ENCODE measurements at places on chromosomes 11 and 22. TPM values are rescaled to one million over a fixed set of nuclear protein-coding genes. Genes with fewer than 3 reads are reported as not detected.

DNA sequence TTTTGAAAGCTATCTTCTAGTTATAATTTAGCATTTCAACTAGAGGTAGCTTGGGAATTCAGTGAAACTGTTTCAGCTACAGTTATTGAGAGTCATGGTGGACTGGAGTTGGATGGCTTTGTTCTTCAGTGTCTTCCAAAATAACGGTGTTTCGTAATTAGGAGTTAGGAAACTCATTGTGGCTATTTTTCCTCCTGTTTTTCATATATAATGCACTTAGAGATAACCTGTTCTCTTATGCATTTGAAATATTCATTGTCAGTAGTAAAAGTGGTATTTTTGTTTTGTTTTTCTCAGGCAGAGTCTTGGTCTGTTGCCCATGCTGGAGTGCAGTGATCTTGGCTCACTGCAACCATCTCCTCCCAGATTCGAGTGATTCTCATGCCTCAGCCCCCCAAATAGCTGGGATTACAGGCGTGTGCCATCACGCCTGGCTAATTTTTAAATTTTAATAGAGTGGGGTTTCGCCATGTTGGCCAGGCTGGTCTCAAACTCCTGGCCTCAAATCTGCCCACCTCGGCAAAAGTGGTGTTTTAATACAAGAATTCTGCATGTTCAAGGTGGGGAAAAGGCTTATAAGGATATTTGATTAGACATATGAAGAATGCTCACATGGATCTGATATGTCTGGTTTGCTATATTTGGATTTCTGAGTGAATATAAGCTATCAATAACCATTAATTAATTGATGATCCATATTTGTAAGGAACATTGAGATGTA lies 12.7 kb downstream of the PDHX start:
- no peak for DNase-seq

OAF gene
- 10.5 TPM for total RNA-seq

GRCh38 chr22:26409719-26410335 lies 19.2 kb upstream of the ASPHD2 start:
- DNase-seq: no peak

DNA sequence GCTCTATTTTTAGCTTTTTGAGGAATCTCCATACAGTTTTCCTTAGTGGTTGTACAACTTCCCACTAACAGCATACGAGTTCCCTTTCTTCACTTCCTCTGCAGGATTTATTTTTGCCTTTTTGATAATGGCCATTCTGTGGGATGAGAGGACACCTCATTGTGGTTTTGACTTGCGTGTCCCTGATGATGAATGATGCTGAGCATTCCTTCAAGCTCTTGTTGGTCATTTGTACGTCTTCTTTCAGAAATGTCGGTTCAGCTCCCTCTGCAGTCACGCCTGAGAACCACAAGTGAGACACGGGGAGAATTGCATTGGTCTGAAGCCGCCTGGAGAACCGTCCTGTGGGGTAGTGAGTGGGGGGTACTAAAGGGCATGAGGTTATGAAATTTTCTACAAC lies 2.0 kb upstream of the KRTAP5-10 start:
- DNase-seq: peak; percentile 44

GRCh38 chr22:41876275-41876674 lies 38.6 kb downstream of the SHISA8 start:
- no peak for DNase-seq

Data from activated CD8-positive, alpha-beta memory T cell treated with anti-CD3 and anti-CD28 coated beads, Interleukin-2, amount 10 ng/mL, durations not matched to agents 7 days and 5 days (primary cell).